T-helper 2 cell treated with Interferon-gamma antibody and Interleukin-4, amounts not matched to agents 5 μg/mL and 100 μg/mL, for 36 hours (primary cell): ENCODE measurements at places on chromosomes 13 and 19.

- peaks cover 36% of the 10 kb centered on the region for H3K36me3 ChIP-seq
- no peak for DNase-seq
- no peak overlapping the region for H3K4me3 ChIP-seq
These were observed 17.8 kb downstream of the ERFL start for GRCh38 chr19:41910240-41910991.

GRCh38 chr13:49457221-49457620 is 13.1 kb downstream of the SETDB2 start:
- DNase-seq: no peak
- peaks cover 26% of the 10 kb centered on the region for H3K36me3 ChIP-seq
- H3K4me1 ChIP-seq: peaks cover 21% of the 10 kb centered on the region
- no peak overlapping the region for H3K4me3 ChIP-seq
- H3K27me3 ChIP-seq: no peaks in the 10 kb centered on the region

DNA sequence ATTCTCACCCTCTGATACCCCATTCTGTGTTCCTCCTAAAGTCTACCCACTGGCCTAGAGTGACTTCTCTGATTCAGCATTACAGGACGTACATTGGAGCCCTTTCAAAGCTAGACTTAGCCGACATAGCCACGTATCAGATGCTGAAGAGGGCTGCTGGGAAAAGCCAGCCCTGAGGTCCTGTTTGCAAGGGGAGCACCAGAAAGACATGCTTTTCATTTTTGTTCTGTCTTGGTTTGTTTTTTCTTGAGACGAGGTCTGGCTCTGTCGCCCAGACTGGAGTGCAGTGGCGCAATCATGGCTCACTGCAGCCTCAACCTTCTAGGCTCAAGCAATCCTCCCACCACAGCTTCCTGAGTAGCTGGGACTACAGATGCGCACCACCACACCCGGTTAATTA is 6.3 kb upstream of the ZSWIM4 start:
- DNase-seq: no peak
- H3K4me3 ChIP-seq: peak overlapping the region; percentile 65
- H3K27me3 ChIP-seq: no peaks in the 10 kb centered on the region
- peak overlapping the region; percentile 80 for H3K27ac ChIP-seq
- peaks cover 25% of the 10 kb centered on the region for H3K4me1 ChIP-seq
- no peaks in the 10 kb centered on the region for H3K36me3 ChIP-seq

GRCh38 chr13:34411177-34411576 is 530.9 kb upstream of the NBEA start:
- H3K36me3 ChIP-seq: no peaks in the 10 kb centered on the region
- no peak overlapping the region for H3K4me3 ChIP-seq
- no peak overlapping the region for H3K27ac ChIP-seq

DNA sequence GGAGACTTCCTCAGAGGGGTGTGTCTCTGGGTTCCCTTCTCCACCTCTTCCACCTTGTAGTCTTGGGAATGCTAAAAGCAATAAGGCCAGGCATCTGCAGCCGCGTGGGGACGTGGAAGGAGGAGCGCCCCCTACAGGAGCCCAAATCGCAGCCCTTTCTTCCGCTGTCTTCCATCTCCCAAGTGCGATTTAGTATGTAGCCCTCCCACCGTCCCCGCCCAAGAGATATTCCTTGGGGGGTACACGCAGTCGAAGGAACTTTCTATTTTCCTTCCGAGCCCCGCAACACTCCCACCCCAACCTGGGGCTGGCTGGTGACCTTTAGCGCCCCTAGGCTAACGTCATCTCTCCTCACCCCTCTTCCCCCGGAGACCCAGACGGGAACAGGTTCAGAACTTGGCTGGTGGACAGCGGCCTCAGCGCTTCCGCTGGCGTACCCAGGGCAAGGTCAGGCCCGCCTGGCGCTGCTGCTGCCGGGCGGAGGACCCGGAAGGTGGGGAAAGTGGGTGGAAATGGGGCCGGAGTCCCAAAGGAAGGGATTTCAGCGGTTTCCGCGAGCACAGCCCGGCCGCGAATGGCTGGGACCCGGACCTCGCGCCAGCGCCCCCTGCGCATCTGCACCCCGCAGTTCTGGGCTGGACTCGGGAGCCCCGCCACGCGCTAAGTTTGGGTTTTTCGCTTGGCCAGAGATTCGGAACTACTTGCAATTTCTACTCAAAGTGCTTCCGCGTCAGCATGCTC is 2.1 kb upstream of the PCDH8 start:
- peak; percentile 42 for DNase-seq
- H3K36me3 ChIP-seq: peaks cover 5% of the 10 kb centered on the region
- peak overlapping the region; percentile 55 for H3K27ac ChIP-seq
- peak overlapping the region; percentile 75 for H3K4me3 ChIP-seq
- peaks cover 57% of the 10 kb centered on the region for H3K27me3 ChIP-seq

DNA sequence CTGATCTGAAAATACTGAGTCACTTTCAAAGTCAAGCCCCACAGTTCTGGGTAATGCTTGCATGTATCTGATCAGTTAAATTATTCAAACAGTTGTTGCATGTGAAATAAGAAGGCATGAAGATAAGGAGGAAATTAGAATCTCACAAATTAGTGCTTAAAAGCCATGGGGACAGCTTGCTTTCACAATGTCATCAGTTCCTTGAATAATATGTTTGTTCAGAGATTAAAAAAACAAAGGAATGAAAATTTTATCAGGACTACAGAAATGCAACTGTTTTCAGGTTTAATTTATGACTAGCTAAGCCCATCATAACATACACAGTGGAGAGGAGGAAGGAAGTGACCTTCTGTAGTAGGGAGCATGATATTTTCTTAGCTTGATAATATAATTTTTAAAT is 150.1 kb downstream of the OXGR1 start:
- no peaks in the 10 kb centered on the region for H3K36me3 ChIP-seq
- no peaks in the 10 kb centered on the region for H3K27me3 ChIP-seq
- no peaks in the 10 kb centered on the region for H3K4me1 ChIP-seq
- no peak overlapping the region for H3K4me3 ChIP-seq

DNA sequence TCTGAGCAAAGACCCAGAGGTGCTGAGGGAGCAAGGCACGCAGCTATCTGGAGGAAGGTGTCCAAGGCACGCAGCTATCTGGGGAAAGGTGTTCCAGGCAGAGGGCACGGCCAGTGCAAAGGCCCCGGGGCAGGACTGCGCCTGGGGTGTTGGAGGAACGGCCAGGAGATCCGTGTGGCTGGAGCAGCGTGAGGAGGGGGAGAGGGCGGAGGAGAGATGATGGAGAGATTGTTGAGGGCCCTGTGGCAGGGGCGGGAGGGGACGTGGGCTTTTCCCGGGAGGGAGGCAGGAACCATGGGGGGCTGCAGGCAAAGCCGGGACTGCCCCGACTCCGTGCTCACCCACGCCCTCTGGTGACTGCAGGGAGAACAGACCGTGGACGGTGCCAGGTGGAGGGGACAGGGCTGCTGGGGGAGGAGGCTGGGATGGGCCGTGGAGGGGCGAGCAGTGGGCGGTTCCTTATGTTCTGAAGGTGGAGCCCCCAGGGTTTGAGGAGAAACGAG is 13.3 kb upstream of the MISP start:
- no peak overlapping the region for H3K4me3 ChIP-seq
- no peaks in the 10 kb centered on the region for H3K36me3 ChIP-seq
- no peaks in the 10 kb centered on the region for H3K27me3 ChIP-seq
- peaks cover 5% of the 10 kb centered on the region for H3K4me1 ChIP-seq
- no peak overlapping the region for H3K27ac ChIP-seq
- DNase-seq: peak; percentile 13

DNA sequence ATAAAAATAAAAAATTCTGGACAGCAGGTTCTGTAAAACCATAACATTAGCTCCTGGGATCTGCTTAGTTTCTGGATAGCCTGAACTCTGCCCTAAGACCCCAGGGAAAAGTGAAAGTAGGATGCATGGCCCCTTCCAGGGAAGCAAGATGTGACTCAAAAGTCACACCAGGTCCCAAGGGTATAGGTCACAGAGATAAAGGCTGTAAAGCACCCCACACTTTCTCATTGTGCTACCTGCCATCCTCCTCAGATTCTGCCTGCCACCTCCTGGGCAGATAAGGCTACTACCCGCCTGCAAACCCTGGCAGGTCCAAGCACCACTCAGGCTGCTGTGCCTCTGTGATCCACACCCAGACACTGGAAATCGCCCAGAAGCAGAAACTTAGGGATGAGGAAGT is 20.6 kb downstream of the FFAR2 start:
- no peak overlapping the region for H3K27ac ChIP-seq
- H3K4me3 ChIP-seq: no peak overlapping the region
- DNase-seq: peak; percentile 64
- H3K36me3 ChIP-seq: no peaks in the 10 kb centered on the region

DNA sequence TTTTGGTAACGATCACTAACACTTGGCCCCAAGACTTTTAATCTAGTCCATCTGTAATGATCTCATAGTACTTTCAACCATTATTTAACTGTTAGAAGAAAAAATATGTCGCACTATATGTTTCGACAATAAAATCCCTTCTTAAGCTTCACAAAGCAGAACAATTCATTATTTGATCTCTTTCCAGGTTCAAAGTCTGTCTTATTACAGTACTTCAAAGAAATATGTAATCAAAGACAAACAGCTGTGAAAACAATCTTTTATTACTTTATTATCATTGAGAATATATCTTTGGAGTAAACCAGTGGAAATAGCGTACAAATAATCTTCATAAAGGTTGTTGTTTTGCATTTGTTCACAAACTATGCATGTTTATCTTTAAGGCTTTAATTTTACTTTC is 93.5 kb downstream of the DACH1 start:
- no peaks in the 10 kb centered on the region for H3K27me3 ChIP-seq
- DNase-seq: no peak
- H3K4me1 ChIP-seq: no peaks in the 10 kb centered on the region
- H3K4me3 ChIP-seq: no peak overlapping the region

GRCh38 chr19:51501594-51502263 is at the start of gene SIGLEC12:
TSS of gene SIGLEC12 (minus strand) at chr19:51501800. CDS start at chr19:51501733, 67 bp downstream.
- peaks cover 28% of the 10 kb centered on the region for H3K4me1 ChIP-seq
- H3K27ac ChIP-seq: peak within 1 kb of the TSS; percentile 83
- H3K4me3 ChIP-seq: peak within 1 kb of the TSS; percentile 85
- no peaks in the 10 kb centered on the region for H3K27me3 ChIP-seq
